ENCODE measurements at places on chromosomes 5 and 9.
A peak's percentile ranks its signal among the peaks of the same experiment; 100 is the strongest.

- DNase-seq = no peak
These were observed 357.8 kb upstream of the ST8SIA4 start for GRCh38 chr5:101260857-101261256.

GRCh38 chr5:66207800-66208561 lies 63.9 kb downstream of the SREK1 start:
- DNase-seq = no peak

GRCh38 chr5:107935645-107936044 lies 264.9 kb upstream of the EFNA5 start:
- no peak for DNase-seq

GRCh38 chr5:57422993-57423392 lies 59.6 kb downstream of the ACTBL2 start:
- DNase-seq = no peak

- no peak for DNase-seq
These were observed 1828.2 kb downstream of the MAT2B start for GRCh38 chr5:165333623-165334022.

DNA sequence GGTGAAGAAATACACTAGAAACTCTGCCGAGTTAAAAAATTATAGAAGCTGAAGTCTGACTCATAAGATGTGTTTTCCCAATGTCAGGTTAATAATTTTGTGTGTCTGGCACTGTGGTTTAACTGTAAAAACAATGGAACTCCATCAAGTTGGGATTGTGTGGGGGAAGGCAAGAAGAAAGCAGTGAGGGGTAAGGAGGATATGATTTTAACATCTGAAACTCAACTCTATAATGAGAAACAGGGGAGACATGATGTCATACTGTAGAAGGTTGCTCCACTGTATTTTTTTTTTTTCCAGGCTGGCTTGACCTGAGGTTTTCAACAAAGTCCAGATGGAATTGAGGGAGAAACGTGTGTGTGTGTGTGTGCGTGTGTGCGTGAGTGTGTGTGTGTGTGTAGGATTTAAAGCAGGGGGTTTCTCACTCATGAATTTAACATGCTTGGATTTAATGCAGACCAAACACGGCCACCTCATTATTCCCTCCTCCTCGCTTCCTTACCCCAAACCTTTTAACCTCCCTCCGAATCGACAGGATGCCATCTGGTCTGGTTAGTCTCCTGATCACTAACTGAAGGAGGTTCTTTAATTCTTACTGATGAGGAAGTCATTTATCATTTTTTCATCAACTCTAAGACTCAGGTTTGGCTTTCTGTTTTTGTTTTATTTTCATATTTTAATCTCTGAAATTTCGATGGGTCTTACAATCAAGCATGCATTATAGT lies 140.2 kb upstream of the LPAR1 start:
- no peak for DNase-seq

DNA sequence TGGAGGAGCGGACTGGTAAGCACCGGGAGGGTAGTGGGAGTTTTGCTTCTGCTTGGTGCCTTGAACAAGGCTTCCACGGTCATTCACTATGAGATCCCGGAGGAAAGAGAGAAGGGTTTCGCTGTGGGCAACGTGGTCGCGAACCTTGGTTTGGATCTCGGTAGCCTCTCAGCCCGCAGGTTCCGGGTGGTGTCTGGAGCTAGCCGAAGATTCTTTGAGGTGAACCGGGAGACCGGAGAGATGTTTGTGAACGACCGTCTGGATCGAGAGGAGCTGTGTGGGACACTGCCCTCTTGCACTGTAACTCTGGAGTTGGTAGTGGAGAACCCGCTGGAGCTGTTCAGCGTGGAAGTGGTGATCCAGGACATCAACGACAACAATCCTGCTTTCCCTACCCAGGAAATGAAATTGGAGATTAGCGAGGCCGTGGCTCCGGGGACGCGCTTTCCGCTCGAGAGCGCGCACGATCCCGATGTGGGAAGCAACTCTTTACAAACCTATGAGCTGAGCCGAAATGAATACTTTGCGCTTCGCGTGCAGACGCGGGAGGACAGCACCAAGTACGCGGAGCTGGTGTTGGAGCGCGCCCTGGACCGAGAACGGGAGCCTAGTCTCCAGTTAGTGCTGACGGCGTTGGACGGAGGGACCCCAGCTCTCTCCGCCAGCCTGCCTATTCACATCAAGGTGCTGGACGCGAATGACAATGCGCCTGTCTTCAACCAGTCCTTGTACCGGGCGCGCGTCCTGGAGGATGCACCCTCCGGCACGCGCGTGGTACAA lies 556 bp downstream of the PCDHGC3 start:
- DNase-seq = no peak

DNA sequence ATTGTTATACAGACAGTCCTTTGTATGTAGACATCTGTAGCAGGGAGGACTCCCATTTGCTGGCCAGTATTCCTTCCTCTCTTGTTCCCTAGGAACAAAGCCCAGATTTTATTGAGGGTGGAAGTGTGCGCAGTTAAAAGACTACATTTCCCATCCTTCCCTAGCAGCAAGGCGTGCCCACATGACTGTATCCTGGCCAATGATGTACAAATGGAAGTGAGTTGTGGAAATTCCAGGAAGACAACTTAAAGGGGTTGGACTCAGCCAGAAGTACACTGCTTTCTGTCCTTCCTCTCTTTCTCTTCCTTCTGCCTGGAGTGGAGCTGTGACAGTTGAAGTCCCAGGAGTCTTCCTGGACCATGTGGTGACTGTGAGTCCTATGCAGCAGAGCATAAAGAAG lies 89.0 kb downstream of the HRH2 start:
- DNase-seq = no peak

- DNase-seq = peak; percentile 63
These were observed 28.7 kb downstream of the NEK6 start for GRCh38 chr9:124286292-124286931.
